ENCODE measurements at places on chromosomes 1 and 21.
A peak's percentile ranks its signal among the peaks of the same experiment; 100 is the strongest.

GRCh38 chr1:212529211-212529741 lies 79.3 kb upstream of the ATF3 start:
- no peak for DNase-seq

DNA sequence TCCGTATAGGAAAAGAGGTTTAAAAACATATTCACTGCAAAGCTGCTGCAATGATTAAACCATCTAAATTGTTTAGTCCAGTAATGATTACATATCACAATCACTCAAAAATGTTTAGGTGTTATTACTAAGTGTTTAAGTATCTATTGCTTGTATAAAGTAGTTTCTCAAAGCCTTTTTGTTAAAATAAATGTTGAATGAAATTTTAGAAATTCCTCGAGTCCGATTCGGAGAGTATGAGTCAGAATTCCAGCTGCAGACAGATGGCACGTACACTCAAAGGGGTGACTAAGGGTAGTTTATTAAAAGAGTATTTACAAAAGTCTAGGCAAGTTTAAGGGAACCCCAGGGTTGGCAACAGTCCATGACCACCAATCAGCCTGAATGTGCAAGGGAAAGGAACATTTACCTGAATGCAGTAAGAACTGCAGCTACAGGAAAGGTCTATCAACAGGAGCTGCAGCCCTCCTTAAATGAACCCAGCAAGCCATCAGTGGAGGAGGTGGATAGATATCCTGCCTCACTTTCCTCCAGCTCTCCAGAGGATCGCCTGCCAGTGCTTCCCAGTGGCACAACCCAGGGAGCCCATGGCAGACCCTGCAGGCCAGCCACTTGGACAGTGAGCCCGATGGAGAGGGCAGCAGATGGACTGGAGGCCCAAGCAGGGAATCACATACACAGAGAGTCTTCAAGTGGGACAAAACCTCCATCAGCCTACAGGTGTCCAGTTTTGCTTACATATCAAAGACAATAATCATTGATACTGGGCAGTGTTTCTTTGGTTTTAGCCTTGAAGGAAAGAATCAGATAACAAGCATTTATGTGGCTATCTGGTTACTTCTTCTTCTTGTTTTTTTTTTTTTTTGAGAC lies 92.1 kb upstream of the SLC44A3 start:
- DNase-seq: no peak

DNA sequence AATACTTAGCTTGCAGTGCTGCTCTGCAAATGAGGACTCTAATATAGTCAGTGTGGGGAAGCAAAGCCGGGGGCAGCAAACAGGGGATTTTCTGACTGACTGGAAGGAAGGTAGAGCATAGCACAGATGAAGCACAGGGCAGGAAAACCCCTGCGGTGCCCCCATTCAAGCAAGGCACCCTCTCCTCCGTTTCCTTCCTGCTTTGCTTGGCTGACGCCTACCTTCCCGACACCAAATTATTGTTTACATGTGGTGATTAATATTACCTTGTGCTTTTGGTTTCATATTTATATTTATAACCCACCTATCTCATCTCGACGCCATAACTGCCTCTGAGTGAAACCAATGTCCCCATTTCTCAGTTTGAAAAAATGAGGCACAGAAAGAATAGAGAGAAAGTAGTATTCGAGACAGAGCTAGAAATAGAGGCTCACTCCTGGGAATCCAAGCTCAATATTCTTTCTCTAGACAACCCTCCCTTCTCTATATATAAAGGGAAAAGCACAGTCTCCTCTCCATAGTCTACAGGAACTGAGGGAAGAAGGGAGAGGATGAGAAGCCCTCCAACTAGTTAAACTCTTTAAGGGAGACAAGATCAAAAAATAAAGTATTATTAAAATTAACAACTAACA lies 41.3 kb downstream of the PIK3C2B start:
- no peak for DNase-seq

GRCh38 chr1:44621841-44622286 lies 52.4 kb downstream of the TMEM53 start:
- peak; percentile 22 for DNase-seq

GRCh38 chr1:85438353-85438752 lies 26.6 kb downstream of the DDAH1 start:
- no peak for DNase-seq

GRCh38 chr1:14614341-14614740 lies 15.9 kb downstream of the KAZN start:
- no peak for DNase-seq

Measured in BE2C (cell line).